ENCODE measurements at places on chromosomes 6 and 20. TPM values are rescaled to one million over a fixed set of nuclear protein-coding genes. Genes with fewer than 3 reads are reported as not detected.

DNA sequence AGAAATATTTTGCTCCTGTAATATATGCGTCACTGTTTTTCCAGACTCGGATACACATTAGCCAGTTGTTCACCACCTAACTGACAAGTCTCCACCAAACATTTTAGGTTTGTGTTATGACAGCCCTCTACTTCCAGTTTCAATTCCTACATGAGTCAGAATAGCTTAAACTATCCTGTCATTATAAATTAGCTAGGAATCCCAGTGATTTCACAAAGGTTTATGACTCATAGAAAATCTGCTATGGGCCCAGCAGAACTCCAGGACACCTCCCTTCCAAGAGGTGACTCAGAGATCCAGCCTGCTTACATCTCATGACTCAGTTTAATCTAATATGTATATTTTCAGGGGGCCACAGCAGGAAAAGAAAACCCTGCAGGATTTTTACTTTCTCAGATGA lies 17.4 kb upstream of the PLCB4 start:
- DNase-seq: no peak
- H3K4me3 ChIP-seq: no peak overlapping the region
- peaks cover 6% of the 10 kb centered on the region for H3K4me1 ChIP-seq

ANGPT4 gene
- not detected for total RNA-seq

DNA sequence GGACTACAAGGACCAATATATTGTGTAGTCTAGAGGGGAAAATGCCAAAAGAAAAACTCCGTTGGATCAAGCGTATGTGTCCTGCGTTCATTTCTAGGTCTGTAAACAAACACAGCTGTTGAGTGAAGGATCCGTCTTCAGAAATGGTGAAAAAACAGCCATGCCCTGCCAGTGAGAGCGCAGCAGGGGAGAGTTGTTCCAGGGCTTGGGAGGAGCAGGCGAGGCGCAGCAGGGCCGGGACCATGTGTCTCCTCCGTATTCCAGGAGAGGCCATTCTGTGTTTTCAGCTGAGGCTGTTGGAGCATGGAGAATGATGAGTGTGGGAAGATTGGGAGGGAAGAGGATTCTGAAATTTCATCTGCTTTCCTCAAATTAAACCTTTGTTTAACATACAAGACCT lies 38.0 kb downstream of the BMP6 start:
- H3K36me3 ChIP-seq: no peaks in the 10 kb centered on the region
- H3K27ac ChIP-seq: no peak overlapping the region
- H3K4me3 ChIP-seq: no peak overlapping the region
- DNase-seq: no peak
- no peaks in the 10 kb centered on the region for H3K4me1 ChIP-seq
- H3K27me3 ChIP-seq: peaks cover 3% of the 10 kb centered on the region

- peaks cover 96% of the 10 kb centered on the region for H3K4me1 ChIP-seq
- peak overlapping the region; percentile 85 for H3K27ac ChIP-seq
- H3K4me3 ChIP-seq: peak overlapping the region; percentile 52
- no peaks in the 10 kb centered on the region for H3K27me3 ChIP-seq
Measured at GRCh38 chr20:51497542-51498467, 44.7 kb downstream of the NFATC2 start.

GRCh38 chr6:69758214-69758613 lies 38.6 kb downstream of the LMBRD1 start:
- H3K4me1 ChIP-seq: peaks cover 11% of the 10 kb centered on the region
- H3K4me3 ChIP-seq: no peak overlapping the region
- H3K27me3 ChIP-seq: no peaks in the 10 kb centered on the region
- no peak for DNase-seq
- H3K27ac ChIP-seq: no peak overlapping the region

FLOT1 gene
- 317 TPM for total RNA-seq

TCP11 gene
- total RNA-seq: not detected

CDSN gene
- not detected for total RNA-seq

GRCh38 chr6:628766-629165 lies 28.1 kb downstream of the HUS1B start:
- no peaks in the 10 kb centered on the region for H3K27me3 ChIP-seq
- no peak for DNase-seq
- H3K36me3 ChIP-seq: peaks cover 18% of the 10 kb centered on the region
- no peak overlapping the region for H3K27ac ChIP-seq

GRCh38 chr6:30047220-30047619 lies 13.8 kb upstream of the POLR1H start:
- H3K27ac ChIP-seq: peak overlapping the region; percentile 78
- no peaks in the 10 kb centered on the region for H3K27me3 ChIP-seq
- H3K4me3 ChIP-seq: no peak overlapping the region
- peaks cover 18% of the 10 kb centered on the region for H3K4me1 ChIP-seq
- H3K36me3 ChIP-seq: peaks cover 26% of the 10 kb centered on the region

ADISSP gene
- total RNA-seq: 38.5 TPM

PRL gene
- not detected for total RNA-seq

OVOL2 gene
- not detected for total RNA-seq

GRCh38 chr6:77656999-77657764 lies 4.3 kb downstream of the MEI4 start:
- H3K36me3 ChIP-seq: no peaks in the 10 kb centered on the region
- no peak overlapping the region for H3K4me3 ChIP-seq
- no peaks in the 10 kb centered on the region for H3K4me1 ChIP-seq
- no peak overlapping the region for H3K27ac ChIP-seq

DNA sequence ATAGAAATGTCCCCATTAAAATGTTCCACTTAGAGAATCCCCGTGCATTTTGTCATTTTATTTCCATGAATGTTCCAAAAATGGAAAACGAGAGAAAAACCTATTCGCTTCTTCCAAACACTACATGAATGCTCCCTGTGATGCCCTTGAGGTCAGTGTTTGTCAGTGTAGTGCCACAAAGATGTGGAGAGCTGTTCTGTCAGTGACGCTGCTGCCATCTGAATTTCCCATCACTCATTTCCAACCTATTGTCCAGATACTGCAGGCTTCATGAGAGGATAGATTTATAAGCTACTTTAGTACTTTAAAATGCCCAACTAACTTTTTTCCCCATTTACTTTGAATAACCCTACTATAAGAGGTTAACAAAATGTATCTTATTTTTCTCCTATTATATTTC lies 335.8 kb downstream of the CDKAL1 start:
- H3K27ac ChIP-seq: no peak overlapping the region
- H3K36me3 ChIP-seq: no peaks in the 10 kb centered on the region
- H3K27me3 ChIP-seq: no peaks in the 10 kb centered on the region
- H3K4me3 ChIP-seq: no peak overlapping the region
- no peak for DNase-seq
- no peaks in the 10 kb centered on the region for H3K4me1 ChIP-seq

DNA sequence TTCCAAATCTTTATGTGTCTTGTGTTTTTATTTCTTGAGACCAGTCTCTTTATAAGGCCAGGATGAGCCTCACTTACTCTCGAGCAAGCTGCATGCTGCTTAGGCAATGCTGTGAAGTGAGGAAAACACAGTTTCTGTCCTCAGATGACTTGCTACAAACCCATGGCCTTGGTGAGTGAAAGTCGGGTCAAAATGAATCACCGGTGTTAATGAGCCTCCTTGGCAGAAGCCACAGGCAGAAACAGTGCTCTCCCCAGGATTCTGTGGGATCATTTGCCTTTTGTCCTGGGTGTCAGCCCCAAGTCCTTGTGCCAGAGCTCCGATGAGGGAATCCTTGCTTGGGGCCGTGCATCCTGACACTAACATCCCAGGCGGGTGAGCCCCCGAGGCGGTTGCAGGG lies 482.5 kb downstream of the QKI start:
- H3K27me3 ChIP-seq: no peaks in the 10 kb centered on the region
- no peaks in the 10 kb centered on the region for H3K4me1 ChIP-seq
- DNase-seq: no peak
- no peak overlapping the region for H3K27ac ChIP-seq

GRCh38 chr6:10613723-10614122 lies 80.7 kb downstream of the C6orf52 start:
- no peak for DNase-seq
- H3K36me3 ChIP-seq: peaks cover 2% of the 10 kb centered on the region
- H3K4me1 ChIP-seq: peaks cover 6% of the 10 kb centered on the region

DAAM2 gene
- not detected for total RNA-seq

ZKSCAN4 gene
- 7.7 TPM for total RNA-seq

DNA sequence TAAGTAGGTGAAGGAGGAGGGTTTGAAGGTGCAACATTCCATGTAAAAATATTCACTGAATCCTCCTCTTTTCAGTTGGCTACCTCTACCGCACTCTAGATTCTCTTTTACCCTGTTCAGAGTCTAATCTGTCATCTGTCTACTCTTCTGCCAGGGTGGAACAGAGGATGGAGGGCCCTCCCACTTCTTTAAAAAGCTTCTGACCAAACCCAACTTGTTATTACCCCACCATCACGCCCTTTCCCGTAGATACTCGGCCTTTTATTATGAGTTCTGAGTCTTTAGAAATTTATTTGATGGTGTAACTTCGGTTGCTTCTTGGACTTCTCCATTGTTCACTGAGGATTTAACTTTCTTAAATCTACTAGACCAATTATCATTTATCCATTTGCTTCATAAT lies 11.7 kb downstream of the STX11 start:
- DNase-seq: no peak
- no peaks in the 10 kb centered on the region for H3K27me3 ChIP-seq
- H3K27ac ChIP-seq: no peak overlapping the region
- no peak overlapping the region for H3K4me3 ChIP-seq
- peaks cover 32% of the 10 kb centered on the region for H3K36me3 ChIP-seq

ACTL10 gene
- total RNA-seq: 2.9 TPM

SLC32A1 gene
- total RNA-seq: not detected

DNA sequence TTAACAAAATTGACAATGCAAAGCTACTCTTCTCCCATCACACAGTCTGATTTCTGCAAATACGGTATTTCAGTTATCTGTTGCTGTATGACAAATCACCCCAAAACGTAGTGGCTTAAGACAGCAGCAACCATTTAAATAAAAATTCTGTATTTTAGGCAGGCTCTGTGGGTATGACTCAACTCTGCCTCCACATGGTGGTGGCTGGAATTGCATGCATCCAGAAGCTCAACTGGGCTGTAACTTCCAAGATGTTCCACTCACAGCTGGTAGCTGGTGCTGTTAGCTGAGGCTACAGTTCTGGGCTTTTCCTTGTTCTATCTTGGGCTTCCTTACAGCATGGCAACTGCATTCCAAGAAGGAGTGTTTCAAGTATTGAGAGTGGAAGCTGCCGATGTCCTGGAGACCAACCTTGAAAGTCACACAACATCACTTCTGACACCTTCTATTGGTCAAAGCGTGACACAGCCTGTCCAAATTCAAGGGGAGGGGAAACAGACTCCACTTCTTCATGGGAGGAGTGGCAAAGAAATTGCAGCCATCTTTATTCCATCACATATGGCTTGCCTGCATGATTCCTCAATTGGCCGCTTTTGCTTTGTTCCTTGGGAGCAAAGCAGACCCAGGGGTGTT lies 39.7 kb upstream of the TULP1 start:
- peaks cover 8% of the 10 kb centered on the region for H3K4me1 ChIP-seq
- H3K4me3 ChIP-seq: no peak overlapping the region
- H3K36me3 ChIP-seq: peaks cover 7% of the 10 kb centered on the region
- DNase-seq: peak; percentile 78
- H3K27me3 ChIP-seq: peaks cover 14% of the 10 kb centered on the region

DNA sequence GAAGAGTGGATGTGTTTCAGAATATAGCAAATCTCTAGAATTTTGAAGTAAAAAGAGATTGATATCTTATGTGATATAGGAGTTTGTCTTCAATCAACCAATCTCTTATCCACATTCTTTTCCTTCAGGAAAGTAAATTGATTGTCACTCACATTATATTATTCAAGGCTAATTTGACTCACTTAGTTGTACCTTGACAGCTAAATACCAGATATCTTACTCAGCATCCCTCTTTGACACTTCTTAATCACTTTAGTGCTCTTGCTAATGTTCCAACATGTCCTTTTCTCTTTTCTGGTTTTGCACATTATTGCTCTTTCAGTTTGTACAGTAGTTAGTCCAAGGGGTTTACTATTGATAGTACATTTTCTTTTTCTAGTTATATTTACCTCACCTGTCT lies 286.9 kb upstream of the PTCHD4 start:
- H3K27ac ChIP-seq: no peak overlapping the region
- no peak for DNase-seq
- no peak overlapping the region for H3K4me3 ChIP-seq
- H3K36me3 ChIP-seq: no peaks in the 10 kb centered on the region
- no peaks in the 10 kb centered on the region for H3K27me3 ChIP-seq
- no peaks in the 10 kb centered on the region for H3K4me1 ChIP-seq

- H3K27ac ChIP-seq: peak overlapping the region; percentile 26
- H3K4me3 ChIP-seq: peak overlapping the region; percentile 53
- peak; percentile 46 for DNase-seq
- H3K27me3 ChIP-seq: peaks cover 46% of the 10 kb centered on the region
- H3K36me3 ChIP-seq: peaks cover 5% of the 10 kb centered on the region
- peaks cover 30% of the 10 kb centered on the region for H3K4me1 ChIP-seq
Measured at GRCh38 chr6:28488916-28489365, 26.7 kb downstream of the GPX6 start.

- no peak for DNase-seq
- no peaks in the 10 kb centered on the region for H3K36me3 ChIP-seq
- H3K4me1 ChIP-seq: no peaks in the 10 kb centered on the region
- H3K27me3 ChIP-seq: no peaks in the 10 kb centered on the region
Measured at GRCh38 chr6:97819710-97820109, 536.7 kb upstream of the MMS22L start.

DNA sequence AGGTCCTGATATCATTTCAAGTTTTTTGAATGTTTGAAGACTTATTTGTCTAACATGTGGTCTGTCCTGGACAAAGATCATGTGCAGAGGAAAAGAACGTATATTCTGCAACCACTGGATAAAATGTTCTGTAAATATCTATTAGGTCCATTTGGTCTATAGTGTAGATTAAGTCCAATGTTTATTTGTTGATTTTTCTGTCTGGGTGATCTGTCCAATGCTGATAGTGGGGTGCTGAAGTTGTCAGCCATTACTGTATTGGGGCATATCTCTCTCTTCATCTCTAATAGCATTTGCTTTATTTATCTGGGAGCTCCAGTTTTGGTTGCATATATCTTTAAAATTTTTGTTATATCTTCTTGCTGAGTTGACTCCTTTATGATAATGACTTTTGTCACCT lies 258.4 kb upstream of the CITED2 start:
- H3K4me1 ChIP-seq: no peaks in the 10 kb centered on the region
- H3K4me3 ChIP-seq: no peak overlapping the region
- H3K36me3 ChIP-seq: no peaks in the 10 kb centered on the region
- no peak for DNase-seq
- H3K27ac ChIP-seq: no peak overlapping the region

GSTA3 gene
- not detected for total RNA-seq

- no peak for DNase-seq
- H3K4me1 ChIP-seq: peaks cover 14% of the 10 kb centered on the region
- no peaks in the 10 kb centered on the region for H3K27me3 ChIP-seq
- H3K36me3 ChIP-seq: peaks cover 6% of the 10 kb centered on the region
- H3K27ac ChIP-seq: no peak overlapping the region
- no peak overlapping the region for H3K4me3 ChIP-seq
Measured at GRCh38 chr6:34610819-34611477, 54.8 kb upstream of the SPDEF start.

DNA sequence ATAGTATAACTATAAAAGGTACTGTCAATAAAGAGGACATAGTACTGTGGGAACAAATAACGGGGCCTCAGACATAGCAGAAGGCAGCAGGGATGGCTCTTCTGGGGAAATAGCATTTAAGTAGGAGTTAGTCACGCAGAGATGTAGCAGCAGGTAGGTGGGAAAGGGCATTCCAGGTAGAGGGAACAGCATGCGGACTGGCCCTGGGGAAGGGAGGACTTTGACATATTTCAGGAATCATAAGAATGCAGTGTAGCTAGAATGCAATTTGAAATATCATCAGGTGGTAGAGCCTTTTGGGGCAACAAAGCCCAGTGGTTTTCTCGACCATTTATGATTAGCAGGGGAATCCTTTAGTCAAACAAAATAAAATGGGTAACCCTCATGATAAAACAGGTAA lies 191.1 kb downstream of the SLC24A3 start:
- no peaks in the 10 kb centered on the region for H3K4me1 ChIP-seq
- H3K4me3 ChIP-seq: no peak overlapping the region
- no peak for DNase-seq
- H3K27me3 ChIP-seq: peaks cover 6% of the 10 kb centered on the region

All from activated CD8-positive, alpha-beta T cell treated with anti-CD3 and anti-CD28 coated beads, Interleukin-2, amount 10 ng/mL, durations not matched to agents 7 days and 5 days (primary cell).